ENCODE measurements at places on chromosomes 16 and 17. TPM values are rescaled to one million over a fixed set of nuclear protein-coding genes. Genes with fewer than 3 reads are reported as not detected.

DNA sequence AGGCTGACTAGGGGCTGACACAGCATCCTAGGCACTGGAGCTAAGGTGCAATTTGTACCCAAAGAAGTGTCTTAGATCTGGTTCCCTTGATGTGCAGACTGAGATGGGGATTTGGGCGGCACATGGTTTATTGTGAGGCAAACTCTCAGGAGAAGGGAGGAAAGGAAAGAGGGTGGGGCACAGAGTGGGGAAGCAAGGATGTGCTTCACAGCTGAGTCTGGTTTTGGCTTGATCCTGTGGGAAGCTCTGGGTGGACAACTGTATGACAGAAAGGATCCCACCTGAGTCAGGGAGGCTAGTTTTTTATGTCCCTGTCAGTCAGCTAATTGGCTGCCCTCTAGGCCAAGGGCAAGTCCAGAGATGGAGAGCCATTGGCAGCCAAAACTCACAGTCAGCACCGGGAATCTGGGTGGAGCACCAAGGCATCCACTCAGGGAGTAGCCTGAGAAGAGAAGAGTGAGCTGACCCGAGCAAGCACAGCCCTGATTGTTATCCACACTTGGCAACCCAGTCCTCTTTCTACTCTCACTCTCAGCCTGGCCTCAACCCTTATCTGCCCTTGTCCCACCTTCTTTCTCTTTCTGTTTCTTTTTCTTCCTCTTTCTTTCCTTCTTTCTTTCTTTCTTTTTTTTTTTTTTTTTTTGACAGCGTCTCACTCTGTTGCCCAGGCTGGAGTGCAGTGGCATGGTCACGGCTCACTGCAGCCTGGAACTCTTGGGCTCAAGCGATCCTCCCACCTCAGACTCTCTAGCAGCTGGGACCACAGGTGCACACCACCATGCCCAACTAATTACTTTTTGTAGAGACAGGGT is 12.0 kb downstream of the ARL4D start:
- no peak for DNase-seq

Gene CDK5R1
- 7.9 TPM for total RNA-seq

DNA sequence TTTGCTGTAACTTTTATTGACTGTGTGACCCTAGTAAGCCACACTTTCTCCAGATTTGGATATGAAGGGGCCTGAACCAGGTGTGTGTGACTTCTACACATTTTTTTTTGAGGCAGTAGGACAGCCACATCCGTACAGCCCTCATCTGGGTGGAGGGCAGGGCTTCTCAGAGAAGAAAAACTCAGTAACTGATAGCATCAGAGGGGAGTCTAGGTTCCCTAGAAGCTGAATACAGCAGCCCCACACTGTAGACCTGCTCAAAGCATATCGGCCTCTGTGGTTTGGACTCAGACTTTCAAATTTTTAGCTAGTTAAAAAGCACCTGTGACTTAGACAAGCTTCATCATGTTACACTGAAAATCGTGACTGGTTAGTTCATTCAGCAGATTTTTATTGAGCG is 10.8 kb downstream of the PRSS54 start:
- no peak for DNase-seq

DNA sequence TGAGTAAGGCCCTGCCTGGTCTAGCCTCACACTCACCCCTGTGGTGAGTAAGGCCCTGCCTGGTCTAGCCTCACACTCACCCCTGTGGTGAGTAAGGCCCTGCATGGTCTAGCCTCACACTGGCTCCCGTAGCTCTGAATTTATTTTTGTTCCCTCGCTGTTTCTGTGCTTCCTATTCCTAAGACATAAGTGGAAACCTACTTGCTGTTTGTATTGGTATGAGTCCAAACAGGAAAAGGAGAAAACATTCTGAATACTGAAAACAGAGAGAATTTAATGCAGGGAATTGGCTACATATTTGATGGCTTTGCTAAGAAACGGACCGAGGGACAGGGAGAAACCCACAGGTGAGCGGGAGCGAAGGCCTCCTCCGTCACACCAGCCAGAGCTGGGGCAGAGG is 267.8 kb downstream of the FOXL1 start:
- no peak for DNase-seq

DNA sequence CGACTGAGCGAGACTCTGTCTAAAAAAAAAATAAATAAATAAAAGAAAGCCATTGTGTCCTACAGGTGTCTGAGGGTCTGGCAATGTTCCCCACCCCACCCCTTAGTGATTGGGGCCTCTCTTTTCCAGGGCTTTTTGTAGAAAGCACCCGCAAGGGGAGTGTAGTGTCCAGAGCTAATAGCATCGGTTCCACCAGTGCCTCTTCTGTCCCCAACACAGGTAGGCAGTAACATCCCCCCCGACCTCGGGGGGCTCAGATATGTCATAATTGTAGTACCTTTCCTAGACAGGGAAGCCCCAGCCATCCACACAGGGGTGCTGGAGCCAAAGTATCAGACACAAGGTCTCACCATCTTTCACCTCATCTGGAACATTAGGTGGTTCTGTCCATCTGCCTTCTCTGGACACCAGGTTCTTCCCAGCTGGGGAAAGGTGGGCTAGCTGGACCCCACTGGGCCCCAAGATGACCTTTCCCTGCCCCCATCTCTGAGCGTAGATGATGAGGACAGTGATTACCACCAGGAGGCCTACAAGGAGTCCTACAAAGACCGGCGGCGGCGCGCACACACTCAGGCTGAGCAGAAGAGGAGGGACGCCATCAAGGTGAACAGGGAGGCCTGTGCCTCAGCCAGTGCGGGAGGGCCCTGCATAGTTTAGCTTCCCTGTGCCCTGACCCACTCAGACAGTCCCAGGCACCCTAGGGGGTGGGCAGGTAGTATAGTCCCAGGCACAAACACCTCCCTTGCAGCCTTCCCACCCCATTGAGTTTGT is 1.6 kb downstream of the MLX start:
- DNase-seq = no peak

DNA sequence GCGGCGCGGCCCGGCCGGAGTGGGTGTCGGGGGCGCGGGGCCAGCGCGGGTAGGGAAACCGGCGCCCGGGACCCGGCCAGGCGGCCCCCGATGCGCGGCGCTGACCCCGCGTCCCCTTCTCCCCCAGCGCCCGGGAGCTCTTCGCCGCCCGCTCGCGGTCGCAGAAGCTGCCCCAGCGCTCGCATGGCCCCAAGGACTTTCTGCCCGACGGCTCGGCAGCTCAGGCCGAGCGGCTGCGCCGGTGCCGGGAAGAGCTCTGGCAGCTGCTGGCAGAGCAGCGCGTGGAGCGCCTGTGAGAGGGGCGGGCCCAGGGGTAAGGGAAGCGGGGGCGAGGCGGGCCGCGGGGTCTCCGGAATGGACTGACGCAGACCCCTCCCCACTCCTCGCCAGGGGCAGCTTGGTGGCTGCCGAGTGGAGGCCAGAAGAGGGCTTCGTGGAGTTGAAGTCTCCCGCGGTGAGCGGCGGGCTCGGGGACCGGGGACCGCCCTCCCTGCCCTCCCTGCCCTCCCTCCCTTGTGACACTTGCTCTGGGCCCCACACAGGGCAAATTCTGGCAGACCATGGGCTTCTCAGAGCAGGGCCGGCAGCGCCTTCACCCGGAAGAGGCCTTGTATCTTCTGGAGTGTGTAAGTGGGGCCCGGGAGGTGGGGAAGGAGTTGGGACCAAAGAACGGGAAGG is 430 bp downstream of the TSEN54 start:
- DNase-seq = no peak

Gene PRDM7
- total RNA-seq = not detected

- no peak for DNase-seq
Observed at GRCh38 chr17:61345825-61346666, 53.6 kb upstream of the TBX2 start.

DNA sequence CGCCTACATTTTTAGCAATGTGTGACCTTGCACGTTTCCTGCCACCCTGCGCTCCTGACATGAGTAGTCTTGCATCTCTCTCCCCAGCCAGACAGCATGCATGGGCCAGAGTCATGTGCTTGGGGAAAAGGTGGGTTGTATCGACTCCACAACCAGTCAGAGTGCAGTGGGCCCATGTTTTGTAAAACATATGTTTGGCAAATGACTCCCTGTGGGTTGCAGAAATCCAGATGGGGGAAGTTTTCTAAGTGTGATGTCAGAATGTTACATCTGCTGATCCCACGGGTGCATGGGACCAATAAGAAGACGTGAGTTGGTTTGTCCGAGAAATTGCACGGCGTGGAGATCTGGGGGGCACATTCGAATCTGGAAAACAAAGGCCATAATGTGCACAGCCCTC is 147.1 kb downstream of the FOXL1 start:
- DNase-seq = no peak

DNA sequence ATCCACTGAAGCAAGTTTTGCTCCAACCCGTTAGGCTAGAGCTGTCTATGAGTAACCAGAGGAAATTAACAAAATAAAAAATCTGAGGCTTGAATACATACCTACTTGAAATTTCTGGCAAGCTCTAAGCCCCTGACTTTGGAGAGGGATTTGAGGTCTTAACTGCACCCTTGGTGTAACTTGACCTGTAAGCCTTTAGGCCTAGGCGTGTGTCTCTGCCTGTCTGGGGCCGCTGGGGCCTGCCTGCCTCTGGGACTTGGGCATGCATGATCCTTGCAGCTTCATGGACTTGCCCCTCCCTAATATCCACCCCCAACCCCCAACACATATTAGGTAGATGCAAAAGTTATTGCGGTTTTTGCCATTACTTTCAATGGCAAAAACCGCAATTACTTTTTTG is 3.7 kb upstream of the CDC42EP4 start:
- no peak for DNase-seq

- DNase-seq = no peak
Observed at GRCh38 chr17:78224231-78225087, 7.0 kb upstream of the TMEM235 start.

DNA sequence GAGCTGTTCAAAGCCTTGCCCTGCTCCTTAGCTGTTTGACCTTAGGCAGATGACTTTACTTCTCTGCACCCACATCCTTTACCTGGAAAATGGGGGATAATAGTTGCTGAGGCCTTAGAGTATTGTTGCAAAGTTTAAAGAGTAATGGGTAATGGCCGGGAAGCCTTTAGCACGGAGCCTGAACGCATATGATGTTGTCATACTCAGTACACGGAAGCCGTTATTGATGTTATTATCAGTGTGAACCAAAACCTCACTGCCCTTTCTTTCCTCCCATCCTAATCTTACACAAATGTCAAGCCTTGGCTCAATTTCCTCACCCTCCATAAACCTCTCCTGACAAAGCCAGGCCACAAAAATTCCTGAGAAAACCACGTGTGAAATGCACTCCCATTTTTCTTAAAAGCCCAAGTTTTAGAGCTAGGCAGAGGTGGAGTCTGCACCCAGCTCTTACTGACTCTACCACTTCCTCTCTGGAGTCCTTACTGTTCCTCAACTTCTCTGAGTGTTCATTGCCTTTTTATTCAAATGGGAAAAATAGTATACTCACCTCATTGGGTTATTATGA is 67.3 kb upstream of the CACNG3 start:
- no peak for DNase-seq

Gene TAF1C
- total RNA-seq = 31.9 TPM

GRCh38 chr16:66020642-66021041 is 345.8 kb upstream of the CDH5 start:
- DNase-seq = no peak

GRCh38 chr17:77647531-77647930 is 311.0 kb upstream of the TNRC6C start:
- DNase-seq = no peak

DNA sequence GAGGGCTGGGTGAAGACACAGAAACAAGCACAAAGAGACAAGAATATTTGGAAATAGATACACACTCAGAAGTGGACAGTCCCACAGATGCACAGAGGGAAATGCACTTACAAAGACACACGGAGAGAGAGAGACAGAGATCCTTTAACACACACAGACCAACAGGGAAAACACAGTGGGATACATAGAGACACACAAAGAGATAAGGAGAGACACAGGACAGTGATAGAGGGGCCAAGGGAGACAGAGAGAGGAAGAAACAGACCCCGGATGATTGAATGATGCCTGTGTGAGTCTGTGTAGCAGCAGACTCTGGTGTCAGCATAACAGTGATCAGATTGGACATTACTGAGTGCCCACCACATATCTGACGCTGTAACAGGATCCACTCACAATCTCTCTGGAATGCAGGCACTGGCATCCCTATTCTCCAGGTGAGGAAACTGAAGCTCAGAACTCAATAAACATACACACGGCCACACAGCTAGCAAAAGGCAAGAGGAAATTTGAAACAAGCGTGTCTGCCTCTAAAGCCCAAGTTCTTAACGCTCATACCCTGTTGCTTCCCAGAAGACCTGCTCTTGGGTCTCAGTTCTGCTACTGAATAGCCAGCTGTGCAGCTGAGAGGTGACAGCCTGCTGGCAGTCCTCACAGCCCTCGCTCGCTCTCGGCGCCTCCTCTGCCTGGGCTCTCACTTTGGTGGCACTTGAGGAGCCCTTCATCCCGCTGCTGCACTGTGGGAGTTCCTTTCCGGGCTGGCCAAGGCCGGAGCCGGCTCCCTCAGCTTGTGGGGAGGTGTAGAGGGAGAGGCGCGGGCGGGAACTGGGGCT is 186.3 kb upstream of the NLRP1 start:
- no peak for DNase-seq

DNA sequence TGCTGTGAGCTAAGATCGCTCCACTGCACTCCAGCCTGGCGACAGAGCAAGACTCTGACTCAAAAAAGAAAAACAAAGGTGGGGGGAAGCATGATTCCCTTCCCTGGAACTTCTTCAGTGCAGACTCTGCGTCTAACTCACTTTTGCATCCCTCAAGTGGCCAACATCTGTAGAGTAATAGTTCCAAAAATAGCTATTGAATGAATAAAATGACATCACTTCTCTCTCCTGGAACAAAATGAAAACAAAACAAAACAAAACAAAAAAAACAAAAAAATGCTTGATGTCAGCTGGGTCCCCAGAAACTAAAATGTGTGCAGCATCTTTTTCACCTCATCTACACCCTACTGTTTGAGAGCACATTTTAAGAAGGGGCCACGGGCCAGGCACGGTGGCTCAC is 197.7 kb upstream of the NOG start:
- DNase-seq = no peak

Gene GCSH
- total RNA-seq = 36.6 TPM

- no peak for DNase-seq
Observed at GRCh38 chr17:3772764-3773163, 28.2 kb downstream of the ITGAE start.

DNA sequence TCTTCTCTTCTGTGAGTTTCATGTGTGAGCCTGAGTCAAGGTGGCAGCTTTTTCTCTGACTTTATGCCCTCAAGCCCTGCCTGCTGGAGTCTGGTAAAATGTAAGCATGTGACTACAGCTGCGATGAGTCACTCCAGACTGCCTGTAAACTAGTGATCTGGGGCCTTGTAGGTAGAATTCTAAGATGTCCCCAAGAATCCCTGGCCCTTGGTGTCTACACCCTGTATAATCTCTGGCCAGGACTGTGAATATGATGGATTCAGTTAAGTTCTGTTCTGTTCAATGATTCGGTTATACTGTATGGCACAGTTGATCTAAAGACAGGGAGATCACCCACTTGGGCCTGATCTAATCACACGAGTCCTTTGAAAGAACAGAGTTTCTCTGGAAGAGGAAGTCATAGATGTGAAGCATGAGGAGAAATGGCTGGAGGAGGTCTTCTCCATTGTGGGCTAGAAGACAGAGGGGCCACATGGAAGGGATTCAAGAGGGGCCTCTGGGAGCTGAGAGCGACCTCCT is 29.8 kb downstream of the PRSS54 start:
- DNase-seq = peak; percentile 12

Gene HCRT
- not detected for total RNA-seq

- no peak for DNase-seq
Observed at GRCh38 chr17:63966646-63967264, 6.0 kb downstream of the SCN4A start.
